ENCODE measurements at places on chromosomes 7 and 10.

DNA sequence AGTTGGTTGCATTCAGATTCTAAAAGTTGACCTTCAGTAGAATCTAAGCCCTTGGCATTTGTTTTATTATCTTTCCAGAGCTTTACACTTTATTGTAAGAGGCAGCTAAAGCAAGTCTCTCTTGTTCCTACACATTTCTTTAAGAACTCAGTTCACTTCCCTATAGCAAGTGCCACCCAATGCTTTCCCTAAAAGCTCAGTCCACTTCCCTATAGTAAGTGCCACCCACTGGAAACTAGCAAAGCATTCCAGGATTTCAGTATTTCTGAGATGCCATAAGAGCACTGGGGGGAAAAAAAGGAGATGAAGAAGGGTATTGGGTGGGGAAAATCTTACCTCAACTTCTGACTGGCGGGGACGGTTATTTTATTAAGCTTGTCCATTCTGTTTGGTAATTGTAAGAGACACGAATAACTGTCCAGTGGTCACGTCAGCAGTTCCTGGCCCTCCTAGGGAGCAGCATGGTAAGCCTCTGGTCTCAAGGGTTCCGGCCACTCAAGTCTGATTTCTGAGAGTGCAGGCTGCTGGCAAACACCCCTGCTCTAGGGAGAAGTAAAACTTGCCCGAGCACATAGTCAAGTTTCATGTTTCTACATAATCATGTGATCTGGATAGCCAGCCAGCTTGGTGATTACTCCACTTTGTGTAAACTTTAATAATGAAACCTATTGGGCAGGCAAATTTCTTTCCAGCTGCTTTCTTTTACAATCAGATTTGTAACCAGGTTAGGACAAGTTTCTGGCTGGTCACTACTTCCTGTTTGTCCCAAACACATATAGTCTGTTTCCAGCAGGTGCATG, at the start of gene BLNK:
Gene BLNK (minus strand): TSS at position 554 of the 800 bp plus-strand sequence. CDS start 171 bp downstream, at position 383.
- peak; percentile 2 for DNase-seq

DNA sequence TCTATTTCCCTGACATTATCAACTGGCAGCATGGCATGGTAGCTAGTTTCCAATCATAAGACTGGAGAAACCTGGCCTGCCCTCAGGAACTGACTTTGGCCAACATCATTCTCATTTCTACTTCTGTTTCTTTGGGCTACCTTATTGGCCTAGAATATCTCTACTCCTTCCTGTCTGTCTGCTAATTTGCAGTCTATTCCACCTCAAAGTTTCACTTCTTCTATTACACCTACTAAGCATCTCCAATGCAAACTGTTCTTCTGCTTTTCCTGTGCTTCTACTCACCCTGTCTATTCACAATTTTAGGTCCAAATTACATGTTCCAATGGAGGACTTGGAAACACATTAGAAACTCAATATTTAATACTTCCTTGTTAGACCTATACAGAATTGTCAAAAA, 65.6 kb downstream of the ZNF503 start:
- no peak for DNase-seq

- no peak for DNase-seq
These were observed 16.1 kb upstream of the PALD1 start for GRCh38 chr10:70462349-70462984.

DNA sequence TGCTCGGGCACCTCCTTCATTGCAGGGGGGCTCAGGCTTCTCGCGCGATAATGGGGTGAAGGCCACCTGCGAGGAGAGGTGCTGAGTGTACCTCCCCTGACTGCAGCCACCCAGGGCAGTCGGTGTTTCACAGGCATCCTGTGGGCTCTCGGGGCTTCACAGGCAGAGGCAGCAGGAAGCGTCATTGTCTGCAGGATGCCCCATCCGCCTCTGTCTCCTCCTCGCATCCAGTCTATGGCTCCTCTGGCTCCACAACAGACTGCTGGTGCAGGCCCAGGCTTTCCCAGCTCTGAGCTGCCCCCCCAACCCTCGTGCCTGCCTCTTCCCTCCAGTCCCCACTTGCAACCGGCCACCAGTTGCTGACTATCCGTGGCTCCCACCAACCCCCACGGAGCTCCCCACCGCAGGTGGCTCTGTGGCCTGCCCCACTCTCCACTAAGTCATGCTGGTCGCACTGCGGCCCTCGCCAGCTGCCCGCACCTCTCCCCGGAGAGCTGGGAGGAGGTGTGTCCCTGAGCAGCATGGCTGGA, 36.5 kb downstream of the CAMK2B start:
- no peak for DNase-seq

GRCh38 chr7:27115221-27116026, 12.9 kb upstream of the HOXA2 start:
- DNase-seq: no peak

GRCh38 chr10:14528450-14528849, 197.7 kb upstream of the FRMD4A start:
- no peak for DNase-seq

- no peak for DNase-seq
These were observed 78.2 kb downstream of the RAB11FIP2 start for GRCh38 chr10:117968354-117969182.

- no peak for DNase-seq
These were observed 103.9 kb downstream of the CTBP2 start for GRCh38 chr10:125056161-125057132.

GRCh38 chr7:93148144-93148543, at the start of gene SAMD9L:
SAMD9L (minus strand) TSS chr7:93148385; CDS start chr7:93135971, 12,414 bp downstream.
- DNase-seq: peak; percentile 35

GRCh38 chr7:44460325-44460724, 30.1 kb downstream of the NUDCD3 start:
- DNase-seq: no peak

DNA sequence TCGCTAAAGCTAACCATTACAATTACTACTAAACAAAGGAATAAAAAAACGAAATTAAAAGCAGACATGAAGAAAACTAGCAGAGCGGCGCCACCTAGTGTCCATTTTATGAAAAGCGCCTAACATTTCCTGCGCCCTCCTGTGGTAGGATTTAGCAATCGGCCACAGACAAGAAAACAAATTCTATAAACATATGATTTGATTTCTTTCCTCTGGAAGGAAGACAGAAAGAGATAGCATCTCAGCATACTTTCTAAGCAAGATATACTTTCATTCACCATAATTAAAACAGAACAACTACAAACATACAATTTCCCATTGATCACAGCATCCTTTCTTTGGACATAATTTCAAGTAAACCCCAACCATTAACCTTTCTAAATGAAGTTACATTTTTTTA, 337.7 kb upstream of the NPVF start:
- peak; percentile 81 for DNase-seq

DNA sequence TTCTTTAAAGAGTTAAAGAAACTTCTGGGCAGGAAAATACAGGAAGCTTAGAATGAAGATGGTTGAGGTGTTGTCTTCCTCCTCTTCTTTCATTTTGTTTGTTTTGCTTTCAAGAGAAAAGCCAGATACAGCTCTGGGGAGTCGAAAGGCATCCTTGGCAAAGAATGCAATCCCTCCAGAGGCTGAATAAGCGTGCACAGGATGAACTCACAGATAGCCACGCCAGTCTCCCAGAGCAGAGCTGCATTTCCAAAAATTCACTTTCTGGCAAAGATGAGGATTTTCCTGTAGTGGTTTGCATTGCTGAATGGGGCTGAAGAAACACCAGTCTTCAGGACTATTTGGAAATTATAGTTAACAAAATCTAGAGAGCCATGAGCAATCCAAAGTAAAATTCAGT, 336.4 kb downstream of the NRG3 start:
- DNase-seq: peak; percentile 54

DNA sequence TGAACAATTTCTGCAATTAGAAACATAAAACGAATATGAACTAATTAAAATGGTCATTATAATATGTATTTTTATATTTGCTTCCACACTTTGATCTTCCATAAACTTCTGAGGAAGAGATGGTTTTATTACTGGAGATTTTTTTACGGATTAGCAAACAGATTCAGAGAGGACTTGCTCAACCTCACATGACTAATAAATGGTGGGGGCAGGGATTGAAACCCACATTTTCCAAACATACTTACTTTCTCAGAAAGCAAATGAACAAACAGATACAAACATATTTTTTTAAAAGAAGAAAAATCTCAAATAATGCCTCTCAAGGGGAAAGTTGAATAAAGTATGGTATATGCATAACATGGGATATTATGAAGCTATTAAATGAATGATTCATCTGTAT, 18.3 kb downstream of the ANKMY2 start:
- peak; percentile 58 for DNase-seq

GRCh38 chr7:101632641-101633040, 3.5 kb upstream of the MYL10 start:
- DNase-seq: no peak

DNA sequence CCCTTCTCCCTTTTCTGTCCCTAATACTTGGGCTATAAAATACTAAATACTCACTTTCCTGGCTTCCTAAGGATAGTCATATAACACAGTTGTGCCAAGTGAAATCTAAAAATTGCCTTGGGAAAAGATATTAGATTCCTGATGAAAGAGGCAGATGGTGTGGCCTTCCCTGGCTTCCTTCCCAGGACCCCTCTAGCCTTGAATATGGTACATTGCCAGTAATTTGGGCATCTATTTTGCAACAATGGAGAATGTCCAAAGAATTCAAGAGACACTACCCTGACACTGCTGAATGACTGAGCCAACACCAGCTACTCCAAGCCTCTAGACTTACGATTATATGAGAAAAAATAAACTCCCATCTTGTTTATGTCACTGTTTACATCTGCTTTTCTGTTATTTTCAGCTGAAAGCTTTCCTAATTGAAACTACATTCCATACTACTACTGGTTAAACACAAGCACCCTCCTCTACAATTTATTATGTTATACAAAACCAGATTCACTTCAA, 17.9 kb downstream of the COPG2 start:
- DNase-seq: no peak

DNA sequence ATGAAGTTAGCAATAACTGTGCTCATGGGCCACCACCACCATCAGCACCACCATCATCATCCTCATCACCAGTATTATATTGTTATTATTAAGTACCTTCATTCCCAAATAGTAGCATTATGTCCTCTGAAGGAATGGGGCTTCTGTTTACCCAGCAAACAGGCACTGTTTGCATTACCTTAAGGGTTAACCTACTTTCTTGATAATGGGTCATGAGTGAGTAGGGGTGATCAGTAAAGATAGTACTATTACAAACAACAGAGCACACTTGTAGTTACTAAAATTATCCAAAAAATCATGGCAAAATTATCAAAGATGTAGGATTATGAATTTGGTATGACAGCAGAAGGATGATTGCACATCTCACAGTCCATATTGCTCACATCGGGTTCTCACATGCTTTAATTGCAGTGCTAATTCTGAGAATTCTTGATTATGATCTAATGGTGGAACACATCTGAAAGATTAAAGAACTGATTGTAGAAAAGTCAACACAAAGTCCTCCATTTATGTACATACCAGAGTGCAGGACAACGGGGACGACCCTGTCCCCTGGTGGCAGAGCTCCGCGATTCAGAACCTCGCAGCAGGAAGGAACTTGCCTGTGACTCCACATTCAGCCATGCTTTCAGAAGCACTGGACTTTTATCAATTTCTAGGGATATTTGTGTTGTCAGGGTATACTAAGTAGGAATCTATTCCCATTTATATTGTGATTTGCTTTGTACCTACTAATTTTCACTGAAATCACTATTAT, 31.0 kb downstream of the PDE1C start:
- no peak for DNase-seq

DNA sequence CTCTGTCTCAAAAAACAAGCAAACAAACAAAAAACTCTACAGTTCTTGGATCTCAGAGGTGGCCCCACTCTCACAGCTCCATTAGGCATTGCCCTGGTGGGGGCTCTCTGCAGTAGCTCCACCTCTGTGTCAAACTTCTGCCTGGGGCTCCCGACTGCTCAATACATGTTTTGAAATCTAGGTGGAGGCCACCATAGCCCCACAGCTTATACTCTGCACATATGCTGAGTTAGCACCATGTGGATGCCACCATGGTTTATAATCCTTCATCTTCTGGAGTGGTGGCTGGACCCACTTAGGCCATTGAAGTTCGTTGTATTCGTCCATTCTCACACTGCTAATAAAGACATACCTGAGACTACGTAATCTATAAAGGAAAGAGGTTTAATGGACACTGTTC, 78.4 kb downstream of the SEPTIN14 start:
- DNase-seq: no peak

DNA sequence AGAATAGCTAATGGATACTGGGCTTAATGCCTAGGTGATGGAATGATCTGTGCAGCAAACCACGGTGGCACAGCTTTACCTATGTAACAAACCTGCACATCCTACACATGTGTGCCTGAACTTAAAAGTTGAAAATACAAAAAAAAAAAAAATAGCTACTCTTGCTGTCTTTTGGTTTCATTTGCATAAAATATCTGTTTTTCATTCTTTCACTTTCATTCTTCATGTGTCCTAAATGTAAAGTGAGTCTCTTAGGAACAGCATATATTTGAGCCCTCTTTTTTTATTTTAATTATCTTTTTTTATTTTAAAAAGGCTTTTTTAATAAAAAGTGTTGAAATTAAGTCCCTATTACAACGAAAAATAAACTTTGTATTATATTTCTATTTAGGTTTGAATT, 836.1 kb upstream of the KCND2 start:
- DNase-seq: no peak

- DNase-seq: no peak
These were observed 428.8 kb downstream of the KCNMA1 start for GRCh38 chr10:77208684-77209256.

DNA sequence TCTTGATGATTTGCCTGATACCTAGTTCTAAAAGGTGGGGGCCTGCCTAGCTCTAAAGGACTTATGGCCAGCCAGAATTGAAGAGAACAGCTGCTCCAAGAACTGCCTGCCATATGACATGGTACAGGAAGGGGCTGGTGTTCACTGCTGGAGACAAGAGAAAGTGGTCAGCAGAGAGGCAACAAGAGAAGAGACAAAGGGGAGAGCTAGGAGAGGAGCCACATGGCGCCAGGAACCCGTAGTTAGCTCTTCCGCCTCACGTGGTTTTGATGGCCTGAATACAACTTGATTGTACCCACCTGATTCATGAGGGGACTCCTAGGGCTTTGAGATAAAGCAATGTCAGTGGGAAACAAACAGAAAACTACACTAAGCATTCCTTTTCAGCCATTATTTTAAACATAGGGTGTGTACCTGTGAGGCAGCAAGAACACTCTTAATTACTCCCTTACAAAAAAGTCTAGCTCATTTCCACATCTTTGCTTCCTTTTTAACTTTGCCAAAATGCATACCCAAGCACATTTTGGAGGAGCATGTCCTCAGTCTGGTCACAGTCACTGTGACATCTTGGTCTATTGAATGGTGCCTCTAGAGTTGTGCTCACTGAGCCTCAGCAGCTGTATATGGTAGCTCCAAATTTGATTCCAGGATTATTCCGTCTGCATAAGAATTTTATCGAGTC, 71.6 kb downstream of the CCDC71L start:
- DNase-seq: no peak

GRCh38 chr7:110388457-110388856, 702.5 kb upstream of the LRRN3 start:
- no peak for DNase-seq

DNA sequence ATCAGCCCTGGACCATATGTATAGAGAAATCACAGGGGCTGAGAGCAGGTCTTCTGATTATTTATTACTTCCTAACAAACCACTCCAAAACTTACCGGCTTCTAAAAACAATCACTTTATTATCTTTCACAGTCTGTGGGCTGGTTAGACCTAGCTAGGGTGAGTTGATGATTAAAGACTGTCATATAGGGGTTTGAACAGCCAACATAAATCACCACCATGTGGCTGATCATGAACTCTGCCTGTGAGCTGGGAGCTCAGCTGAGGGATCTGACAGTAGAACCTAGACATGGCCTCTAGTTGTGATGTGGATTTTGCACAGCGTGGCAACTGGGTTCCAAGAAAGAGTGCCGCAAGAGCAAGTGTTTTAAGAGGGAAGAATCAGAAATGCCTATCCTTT, 305.4 kb downstream of the CSTF2T start:
- DNase-seq: no peak
